ENCODE measurements at places on chromosomes 5 and 9.
A peak's percentile ranks its signal among the peaks of the same experiment; 100 is the strongest.

DNA sequence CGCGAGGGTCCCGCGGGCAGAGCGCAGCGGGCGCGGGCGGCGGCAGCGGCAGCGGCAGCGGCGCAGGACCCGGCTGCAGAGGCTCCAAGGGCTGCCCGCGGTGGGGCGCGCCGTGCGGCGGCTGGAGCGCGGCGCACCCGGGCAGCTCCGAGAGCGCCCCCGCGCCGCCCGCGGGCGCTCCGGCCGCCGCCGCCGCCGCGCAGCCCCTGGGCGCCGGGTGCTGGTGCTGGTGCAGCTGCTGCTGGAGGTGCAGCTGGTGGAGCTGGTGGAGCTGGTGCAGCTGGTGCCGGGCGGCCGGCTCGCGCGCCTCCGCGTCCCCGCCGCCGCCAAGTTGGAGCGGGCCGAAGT is 644 bp downstream of the IER5L start:
- DNase-seq, result no peak

DNA sequence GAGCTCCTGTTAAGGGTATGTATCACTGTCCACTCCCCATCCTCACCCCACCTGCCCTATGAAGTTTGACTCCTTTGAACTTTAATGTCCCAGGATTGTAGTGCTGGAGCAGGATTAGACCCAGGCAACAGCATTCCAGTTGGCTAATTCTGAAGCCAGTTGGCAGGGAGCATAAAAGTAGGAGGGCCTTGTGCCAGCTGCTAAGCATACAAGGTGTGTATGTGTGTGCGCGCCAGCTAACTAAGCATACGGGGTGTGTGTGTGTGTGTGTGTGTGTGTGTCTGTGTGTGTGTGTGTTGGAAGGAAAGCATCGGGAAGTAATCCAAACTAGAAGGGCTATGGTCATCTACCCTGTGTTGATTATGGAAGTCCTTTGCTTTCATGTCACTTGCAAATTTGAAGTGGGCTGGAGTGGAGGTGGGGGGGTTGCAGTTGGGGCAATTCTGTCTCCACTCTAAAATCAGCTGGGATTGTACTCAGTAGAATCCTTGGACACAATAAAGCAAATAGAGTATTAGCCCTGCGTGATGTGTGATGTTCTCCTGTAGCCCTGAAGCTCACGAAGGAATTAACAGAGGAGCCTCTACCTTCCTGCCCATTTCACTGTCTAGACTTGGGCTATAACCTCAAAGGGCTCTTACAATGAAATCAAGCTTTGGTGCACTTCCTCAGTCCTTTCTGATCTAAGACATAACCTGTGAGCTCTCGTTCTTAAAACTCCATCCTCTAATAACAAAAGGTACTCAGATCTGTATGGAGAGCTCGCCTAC is 26.9 kb downstream of the HMGCR start:
- DNase-seq, result no peak

- DNase-seq, result no peak
Measured at GRCh38 chr5:77990020-77990419, 213.9 kb upstream of the TBCA start.

GRCh38 chr5:173231996-173232498 is 3.0 kb downstream of the NKX2-5 start:
- no peak for DNase-seq

- no peak for DNase-seq
Measured at GRCh38 chr9:34346873-34347799, 17.8 kb downstream of the NUDT2 start.

- DNase-seq, result peak; percentile 28
Measured at GRCh38 chr5:134902071-134902801, 2.7 kb upstream of the PCBD2 start.

- peak; percentile 11 for DNase-seq
Measured at GRCh38 chr5:157502143-157502647, 42.2 kb downstream of the NIPAL4 start.

GRCh38 chr9:15572200-15572770 is 19.4 kb downstream of the CCDC171 start:
- no peak for DNase-seq

DNA sequence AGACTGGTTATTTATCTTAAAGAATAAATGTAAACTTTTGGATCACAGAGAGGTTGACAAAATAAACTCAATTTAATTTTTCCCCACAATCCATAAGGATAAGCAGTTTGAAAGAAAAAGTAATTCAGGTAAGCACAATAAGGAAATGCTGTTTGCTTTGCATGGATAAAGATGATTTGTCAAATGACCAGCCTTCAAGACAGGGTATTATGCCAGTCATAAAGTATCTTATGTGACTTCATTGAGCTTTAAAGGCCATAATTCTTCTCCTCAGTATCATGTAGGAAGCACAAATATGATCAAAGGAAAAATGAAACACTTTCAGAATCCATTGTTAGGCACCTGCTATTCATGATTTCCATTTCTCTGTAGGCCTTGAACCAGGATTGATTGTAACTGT is 180.7 kb upstream of the PPP1R2B start:
- no peak for DNase-seq

Measured in fibroblast of skin of right biceps (primary cell).